ENCODE measurements at places on chromosomes 2 and 18.

- no peak for DNase-seq
Measured at GRCh38 chr18:64409511-64409910, 260.6 kb upstream of the LINC00305 start.

GRCh38 chr2:120974950-120975349 lies 239.3 kb downstream of the GLI2 start:
- DNase-seq, result no peak

DNA sequence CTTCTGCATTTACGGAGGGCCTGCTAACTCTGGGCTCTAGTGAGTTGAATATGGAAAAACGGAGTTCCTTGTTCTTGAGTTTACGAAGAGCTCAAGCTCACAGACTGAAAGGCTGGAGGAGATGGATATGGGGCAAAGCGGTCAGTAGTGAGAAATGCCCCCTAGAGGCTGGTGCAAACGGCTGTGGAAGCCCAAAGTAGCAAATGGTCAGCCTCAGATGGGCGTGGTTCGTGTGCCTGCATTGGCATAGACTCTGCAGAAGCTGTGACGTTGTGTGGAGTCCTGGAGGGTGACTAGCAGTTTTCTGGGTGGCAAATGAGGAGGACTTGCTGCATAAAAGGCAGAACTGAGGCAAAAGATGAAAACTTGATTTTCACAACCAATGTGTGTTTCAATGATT lies 93.6 kb upstream of the TWIST2 start:
- no peak for DNase-seq

DNA sequence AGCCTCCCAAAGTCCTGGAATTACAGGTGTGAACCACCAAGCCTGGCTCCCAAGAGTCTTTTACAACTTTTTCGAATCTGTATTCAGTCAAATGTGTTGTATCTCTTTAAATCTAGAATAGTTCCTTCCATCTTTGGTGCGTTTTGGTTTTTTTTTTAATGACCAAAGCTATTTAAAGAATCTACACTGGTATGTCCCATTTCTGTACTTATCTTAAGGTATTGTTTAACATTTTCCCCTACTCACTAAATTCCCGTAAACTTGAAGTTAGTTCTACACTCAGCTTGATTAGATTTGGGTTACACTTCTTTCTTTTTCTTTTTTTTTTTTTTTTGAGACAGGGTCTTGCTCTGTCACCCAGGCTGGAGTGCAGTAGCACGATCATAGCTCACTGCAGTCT lies 63.8 kb downstream of the TMEM237 start:
- DNase-seq, result no peak

DNA sequence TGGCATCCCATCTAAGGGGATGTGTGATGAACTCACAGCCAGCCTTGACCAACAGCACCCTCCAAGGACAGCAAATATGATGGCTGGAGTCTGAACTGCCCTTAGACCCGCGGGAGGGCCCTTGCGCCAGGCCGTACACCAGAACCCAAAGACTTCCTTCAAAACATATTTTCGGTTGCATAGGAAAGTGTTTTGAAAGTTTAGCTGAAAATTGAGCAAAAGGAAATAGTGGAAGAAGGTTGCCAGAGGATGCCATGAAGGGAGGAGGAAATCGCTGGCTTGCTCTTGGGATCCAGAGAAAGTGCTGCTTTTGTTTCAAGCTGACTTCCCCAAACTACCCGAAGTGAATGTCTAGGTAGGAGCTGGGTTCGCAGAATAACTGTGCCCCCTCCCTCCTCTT lies 61.3 kb downstream of the IL1R2 start:
- no peak for DNase-seq

DNA sequence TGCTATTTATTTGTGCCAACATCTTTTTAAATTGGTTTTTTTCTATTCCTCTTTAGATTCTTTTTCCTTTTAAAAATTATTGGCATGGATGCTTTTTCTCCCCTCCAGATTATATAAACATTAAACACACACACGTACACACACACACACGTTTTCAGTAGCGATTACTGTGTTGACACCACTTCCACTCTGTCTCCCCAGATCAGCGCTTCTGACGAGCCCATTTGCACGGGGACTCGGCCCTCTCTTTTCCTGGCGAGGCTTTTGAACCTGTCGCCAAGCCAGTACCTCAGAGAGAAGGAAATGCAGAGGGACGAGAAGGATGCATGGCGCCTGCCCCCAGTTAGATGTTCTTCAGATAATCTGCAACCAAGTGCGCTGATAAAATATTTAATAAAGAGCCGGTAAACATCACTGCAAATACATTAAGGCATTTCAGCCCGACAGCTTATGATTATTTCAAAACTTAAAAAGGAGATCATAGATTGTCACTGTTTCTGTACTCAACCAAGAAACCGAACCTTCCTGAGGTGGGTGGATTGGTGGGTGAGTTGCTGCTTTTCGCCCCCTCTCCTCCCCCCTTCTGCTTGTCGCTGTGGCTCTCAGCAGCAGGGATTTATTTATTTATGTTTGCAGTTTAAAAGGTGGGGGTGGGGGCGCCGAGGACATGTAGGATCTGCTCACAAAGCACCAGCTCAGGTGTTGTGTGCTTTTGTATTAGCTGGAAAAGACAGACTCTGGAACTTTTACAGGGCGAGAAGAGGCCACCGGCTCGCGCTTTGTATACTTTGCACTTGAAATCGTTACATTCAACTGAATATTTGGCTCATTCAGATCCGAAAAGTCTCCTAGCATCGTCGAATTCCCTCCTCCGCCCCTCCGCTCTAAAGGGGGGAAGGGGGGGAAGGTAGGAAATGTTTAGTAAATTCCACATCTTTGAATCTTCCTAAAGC lies 787 bp upstream of the TBR1 start:
- DNase-seq, result no peak

DNA sequence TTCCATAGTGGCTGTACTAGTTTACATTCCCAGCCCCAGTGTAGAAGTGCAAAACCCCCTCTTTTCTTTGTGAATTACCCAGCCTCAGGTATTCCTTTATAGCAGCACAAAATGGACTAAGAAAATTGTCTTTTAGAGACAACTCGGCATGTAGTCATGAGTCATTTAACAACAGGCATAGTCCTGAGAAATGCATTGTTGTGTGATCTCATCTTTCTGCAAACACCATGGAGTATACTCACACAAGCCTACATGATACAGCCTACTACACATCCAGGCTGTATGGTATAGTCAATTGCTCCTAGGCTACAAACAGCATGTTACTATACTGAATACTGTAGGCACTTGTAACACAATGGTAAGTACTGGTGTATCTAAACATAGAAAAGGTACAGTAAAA lies 44.4 kb upstream of the MBP start:
- no peak for DNase-seq

GRCh38 chr2:105821428-105822125 lies 76.9 kb downstream of the NCK2 start:
- no peak for DNase-seq

DNA sequence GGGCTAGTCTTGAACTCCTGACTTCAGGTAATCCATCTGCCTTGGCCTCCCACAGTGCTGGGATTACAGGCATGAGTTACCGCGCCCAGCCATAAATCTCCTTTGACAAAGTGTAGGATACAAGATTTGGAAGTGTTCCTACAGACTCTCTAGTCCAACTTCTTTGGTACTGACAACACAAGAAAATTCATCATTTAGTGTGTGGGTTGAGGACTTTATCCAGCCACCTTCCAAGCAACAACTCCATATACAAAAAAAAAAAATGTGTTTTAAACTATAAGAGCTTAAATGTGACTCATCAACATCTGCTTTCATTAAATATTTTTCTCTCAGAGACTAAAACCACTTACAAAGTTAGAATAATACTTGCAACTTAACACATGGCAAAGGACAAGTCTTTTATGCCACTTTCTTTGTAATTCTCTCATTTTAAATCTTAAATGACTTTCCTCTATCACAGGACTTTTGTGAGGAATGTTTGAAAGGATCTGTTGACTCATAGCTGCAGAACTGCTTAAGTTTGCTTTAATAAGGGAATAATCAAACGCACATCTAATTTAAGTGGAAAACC lies 46.2 kb upstream of the ITGAV start:
- DNase-seq, result peak; percentile 12

DNA sequence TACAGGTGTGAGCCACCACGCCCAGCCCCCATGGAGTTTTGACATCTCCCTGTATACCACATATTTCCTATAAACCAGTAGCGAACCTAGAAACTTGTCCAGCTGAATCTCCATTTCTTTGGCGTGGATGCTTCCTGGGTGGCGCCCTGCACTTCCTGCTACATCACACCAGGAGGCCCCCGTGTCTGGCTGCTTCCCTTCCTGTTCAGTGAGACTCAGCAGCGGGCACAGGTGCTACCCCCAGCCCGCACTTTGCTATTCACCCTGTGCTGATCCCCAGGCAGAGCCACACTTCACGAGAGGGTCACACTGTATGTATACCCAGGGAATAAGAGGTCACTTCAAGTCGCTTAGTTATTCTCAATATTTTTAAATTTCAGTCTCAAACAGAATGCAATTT lies 35.0 kb downstream of the CYP27C1 start:
- DNase-seq, result no peak

GRCh38 chr2:153136216-153136615 lies 342.3 kb downstream of the RPRM start:
- no peak for DNase-seq

DNA sequence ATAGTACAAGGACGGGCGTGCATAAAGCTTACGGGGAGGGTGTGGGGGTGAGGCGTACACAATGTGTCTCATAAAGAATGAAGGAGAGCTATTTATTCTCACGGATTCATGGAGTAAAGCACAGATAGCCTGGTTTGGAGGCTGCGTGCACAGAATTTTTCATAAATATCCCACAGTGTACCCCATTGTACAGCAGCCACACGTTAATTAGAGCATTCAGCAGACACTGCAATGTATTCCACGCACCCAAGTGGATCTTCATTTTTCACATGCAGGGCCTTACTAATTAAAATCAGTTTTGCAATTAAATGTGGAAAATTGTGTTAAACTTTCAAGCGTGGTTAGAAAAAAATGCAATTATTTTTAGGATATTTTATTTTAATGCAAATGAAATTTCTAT lies 227.7 kb upstream of the PXDN start:
- no peak for DNase-seq

Data from brain pericyte (primary cell).